ENCODE measurements at places on chromosomes 12 and 14. TPM values are rescaled to one million over a fixed set of nuclear protein-coding genes. Genes with fewer than 3 reads are reported as not detected.

NOC4L gene
- 30.5 TPM for total RNA-seq

DNA sequence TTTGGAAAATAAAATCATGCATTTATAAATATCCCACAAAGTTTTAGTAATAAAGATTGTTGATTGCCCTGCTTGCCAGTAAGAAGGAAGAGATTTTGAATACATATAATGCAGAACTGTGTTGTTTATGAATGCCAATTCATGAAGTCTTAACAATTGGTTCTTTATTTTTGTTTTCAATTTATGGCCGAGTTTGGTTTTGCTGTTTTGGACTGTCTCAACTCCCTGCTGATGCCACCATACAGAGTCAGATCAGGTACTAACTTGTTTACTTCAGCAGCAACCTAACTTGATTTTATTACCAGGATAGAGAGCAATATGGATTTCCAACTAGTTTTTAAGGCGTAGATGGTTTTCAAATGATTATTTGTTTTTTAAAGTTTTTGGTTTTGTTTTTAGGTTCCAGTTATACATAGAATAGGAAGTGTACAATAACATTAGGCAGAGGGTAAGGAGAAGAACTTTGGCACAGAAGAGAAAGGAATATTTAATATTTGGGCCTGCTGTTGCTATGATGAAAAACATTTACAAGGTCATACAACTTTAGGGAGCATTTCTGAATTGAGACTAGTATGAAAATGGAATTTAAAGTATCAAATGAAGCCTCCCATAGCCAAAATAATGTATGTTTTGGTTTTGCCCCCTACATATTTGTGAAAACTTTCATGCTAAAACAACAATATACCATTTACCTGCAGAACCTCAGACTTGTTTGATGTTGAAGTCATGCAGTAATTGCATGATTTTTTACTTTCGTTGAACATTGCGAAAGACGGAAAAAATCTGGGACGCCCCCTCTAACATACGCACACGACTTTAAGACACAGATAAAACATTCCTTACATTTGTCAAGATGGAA lies 904 bp upstream of the FAM177A1 start:
- peak; percentile 45 for DNase-seq

DNA sequence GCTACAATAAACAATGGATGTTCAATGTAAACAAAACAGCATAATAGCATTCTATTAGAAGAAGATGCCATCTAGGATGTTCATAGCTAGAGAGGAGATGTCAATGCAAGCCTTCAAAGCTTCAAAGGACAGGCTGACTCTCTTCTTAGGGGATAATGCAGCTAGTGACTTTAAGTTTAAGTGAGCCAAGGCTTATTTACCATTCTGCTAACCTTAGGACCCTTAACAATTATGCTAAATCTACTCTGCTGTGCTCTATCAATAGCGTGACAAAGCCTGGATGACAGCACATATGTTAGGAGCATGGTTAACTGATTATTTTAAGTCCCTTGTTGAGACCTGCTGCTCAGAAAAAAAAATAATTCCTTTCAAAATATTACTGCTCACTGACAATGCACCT lies 106.0 kb upstream of the SSTR1 start:
- no peak for DNase-seq

DNA sequence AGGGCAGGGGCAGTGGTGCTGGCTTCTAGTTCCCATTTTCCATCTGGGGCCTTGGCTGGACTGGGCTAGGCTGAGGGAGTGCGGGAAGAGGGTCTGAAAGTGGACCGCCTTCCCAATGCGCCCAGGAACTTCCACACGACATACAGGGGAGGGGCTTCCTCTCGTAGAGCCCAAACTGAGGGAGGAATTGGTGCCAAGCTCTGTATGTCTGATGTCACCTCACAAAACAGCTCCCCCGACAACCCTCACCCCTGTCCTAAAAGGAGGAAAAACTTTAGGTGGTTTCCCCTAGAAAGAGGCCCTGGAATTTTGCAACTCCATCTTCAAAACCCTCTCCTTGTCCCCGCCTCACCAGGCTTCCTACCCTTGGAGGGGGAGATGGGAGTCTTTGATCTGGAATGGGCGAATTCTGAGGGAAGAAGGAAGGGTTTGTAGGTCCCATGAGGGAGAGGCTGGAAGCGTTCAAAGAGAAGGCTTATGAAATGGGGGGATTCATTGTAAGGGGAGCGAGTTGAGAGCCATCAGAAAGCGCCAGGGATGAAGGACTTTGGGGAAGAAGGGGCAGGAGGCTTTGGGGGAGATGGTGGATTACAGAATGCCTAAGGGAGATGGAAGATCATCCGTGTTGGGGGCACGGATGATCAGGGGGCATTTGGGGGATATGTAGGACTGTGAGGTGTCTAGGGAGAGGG lies 844 bp downstream of the GLTP start:
- no peak for DNase-seq

DNA sequence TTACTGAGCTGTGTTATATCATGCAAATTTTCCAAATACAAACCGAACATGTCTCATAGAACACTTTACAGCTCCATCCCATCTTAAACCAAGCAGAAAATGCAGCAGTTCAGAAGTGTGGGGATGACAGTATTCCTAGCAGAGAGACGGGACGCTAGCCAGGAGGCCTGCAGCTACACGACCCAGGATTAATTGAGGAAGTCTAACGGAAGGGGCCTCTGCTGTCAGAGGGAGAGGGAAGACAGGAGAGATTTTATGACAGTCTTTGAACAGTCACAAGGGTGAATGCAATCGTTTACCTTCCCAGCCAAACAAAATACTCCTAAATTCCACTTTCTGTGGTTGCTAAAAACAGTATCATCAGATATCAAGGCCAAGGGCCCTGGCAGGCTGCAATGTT lies 261.9 kb downstream of the TMEM132D start:
- no peak for DNase-seq

DNA sequence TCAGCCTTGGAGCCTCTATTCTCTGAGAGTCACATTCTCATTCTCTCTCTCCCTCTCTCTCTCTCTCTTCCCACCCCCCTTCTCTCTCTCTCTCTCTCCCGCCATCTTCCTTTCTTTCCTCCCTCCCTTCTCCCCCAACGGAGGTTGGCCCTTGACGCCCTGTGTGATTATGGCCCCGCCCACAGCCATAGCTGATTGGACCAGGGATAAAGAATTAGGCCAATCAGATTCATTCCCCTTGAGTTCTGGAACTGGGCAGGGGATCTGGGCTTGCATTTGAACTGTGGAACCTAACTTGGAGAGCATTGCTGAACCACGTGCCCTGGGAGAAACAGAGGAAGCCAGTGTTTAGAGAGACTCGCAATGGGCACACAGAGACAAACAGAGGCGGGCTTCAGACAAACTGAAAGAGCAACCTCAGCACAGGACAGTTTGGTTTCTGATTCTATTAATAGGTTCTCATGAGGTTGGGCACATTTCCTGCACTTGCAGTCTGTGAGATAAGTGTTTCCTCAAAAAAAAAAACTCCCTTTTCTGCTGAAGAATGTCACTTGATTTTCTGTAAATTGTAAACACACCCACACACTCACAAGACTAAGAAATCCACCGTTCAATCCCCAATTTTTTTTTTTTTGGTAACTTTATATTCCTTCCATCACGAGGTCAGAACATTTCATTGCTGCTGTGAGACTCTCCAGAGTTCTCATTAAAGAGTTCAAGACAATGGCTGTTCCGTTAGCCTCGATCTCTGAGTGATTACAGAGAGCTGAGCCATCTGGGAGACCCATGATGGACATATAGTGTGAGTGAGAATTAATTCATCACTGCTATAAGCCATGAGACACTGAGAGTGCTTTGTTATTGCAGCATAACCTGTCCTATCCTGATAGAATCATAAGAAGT lies 3.5 kb upstream of the P2RX7 start:
- peak; percentile 90 for DNase-seq

Data from activated CD4-positive, alpha-beta T cell treated with anti-CD3 and anti-CD28 coated beads for 36 hours (primary cell).